Sigmoid colon (tissue), 7 donors: ENCODE measurements at places on chromosomes 12 and 14.

DNA sequence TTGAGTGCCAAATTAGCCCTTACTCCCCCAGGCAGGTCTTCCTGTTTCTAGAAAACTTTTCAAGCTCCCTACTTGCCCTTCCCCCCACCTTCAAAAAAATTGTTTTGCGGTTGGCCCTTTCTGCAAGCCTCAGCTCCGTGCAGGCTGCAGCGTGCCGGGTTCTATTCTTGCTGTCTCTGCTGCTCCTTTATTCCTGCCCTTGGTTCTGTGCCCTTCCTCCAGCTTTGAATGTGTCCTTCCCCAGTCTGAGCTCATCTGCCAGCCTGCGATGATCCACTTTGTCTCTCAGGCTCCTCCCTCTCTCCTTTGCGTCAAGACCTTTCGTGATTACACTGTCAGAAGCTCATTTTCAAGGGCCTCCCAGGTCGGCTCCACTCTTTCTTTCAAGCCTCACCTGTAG, 98.6 kb downstream of the IRF2BPL start:
- peak; percentile 82 for DNase-seq

DNA sequence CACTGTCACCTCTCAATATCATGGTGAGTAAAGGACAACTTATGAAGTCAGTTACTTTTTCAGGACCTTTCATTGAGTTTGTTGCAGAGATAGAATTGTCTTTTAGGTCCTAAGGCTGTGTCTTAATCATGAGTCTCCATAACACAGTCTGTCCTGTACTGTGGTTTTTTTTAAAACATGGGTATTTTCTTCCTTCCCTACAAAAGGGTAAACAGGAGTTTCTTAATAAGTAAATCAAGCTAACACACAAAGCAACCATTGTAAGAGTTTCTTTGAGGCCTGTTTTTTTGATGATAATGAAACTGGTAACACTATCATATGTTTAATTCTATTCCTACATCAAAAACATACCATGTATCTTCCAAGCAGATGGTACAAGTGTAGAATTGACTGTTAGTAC, 101.4 kb downstream of the PLEKHA5 start:
- DNase-seq: no peak

DNA sequence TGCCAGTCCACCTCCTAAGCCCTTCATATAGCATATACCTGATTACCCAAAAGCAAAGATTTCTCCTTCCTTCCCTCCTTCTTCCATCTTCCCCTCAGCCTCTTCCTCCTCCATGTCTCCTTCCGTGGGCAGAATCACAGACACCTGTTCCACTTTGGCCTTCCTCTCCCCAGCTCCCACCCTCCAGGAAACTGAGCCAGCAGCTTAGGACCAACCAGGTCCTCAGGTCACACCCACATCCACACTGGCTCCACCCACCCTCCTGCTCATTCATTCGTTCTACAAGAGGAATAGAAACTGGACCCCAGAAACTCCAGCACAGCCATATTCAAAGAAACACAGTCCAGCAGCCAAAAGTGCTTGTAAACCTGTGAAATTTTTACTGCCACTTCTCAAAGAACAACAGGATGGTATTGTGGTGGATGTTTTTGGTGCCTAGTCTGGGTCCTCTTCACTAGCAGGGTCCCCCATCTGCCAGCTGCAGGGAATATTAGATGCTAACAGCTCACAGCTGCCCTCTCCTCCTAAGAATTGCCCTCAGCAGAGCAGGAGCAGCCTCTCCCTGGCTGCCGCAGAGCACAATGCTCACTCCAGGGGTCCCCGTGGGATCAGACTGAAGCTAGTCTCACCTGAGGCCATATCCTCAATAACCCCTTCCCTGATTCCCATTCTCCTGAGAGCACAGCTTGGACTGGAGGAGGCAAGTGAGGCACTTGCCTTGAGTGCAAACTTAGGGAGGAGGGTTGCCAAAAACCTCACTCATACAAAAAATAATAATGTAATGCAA, 18.4 kb downstream of the CMKLR1 start:
- DNase-seq: no peak

- no peak for DNase-seq
Measured at GRCh38 chr12:3255057-3255456, 177.9 kb downstream of the TSPAN9 start.

- DNase-seq: no peak
Measured at GRCh38 chr12:81888106-81888740, 129.1 kb upstream of the PPFIA2 start.

DNA sequence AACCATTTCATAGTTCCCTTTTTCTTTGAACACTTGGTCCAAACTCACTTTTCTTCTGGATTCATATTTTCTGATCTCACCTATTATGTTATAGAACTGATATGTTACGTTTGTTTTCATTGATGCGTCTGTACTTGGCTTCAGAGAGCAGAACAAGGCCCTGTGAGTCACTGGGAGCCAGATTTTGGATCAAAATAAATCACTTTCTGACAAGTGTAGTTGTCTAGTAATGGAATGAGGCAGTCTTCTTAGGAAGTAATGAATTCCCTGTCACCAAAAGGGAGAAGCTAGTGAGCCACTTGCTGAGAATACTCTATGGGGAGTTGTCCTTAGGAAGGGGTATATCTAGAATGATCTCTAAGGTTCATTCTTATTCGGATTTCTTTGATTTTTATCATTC, 10.2 kb downstream of the BICD1 start:
- no peak for DNase-seq

DNA sequence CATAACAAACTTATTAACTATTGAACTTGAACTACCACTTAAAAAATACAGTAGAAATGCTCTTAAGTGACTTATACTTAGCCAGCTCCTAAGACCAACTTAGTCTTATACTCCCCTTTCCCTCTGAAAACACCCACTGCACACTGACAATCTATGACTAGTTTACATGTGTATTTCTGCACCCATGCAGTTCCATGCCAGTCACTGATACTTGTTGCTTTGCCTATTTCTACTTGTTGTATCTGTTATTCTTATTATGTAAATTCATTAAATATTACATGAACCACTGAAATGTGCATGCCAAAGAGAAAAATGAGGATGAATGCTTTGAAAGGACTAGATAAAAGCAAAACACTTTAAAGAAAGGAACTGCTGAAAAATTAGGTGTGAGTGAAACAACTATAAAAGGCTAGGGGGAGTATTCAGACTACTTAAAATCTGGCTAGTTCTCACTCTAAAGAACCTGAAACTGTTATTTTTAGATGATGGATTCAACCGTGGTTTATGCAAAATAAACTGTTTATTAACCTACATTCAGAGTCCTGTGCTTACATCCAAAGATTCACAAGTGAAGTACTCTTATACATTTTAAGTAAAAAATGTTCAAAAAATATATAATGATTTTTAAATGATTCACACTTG, 74.7 kb downstream of the RPS6KA5 start:
- DNase-seq: no peak

GRCh38 chr12:97903356-97903755, 440.8 kb downstream of the RMST start:
- no peak for DNase-seq

- no peak for DNase-seq
Measured at GRCh38 chr14:20775043-20775442, 6.0 kb upstream of the RNASE6 start.
